HuH-7 (cell line): ENCODE measurements at places on chromosomes 6 and 20.

GRCh38 chr6:111171577-111172400 lies 84.5 kb downstream of the SLC16A10 start:
- DNase-seq = no peak

- no peak for DNase-seq
These were observed 9.7 kb upstream of the TNFRSF6B start for GRCh38 chr20:63686492-63687321.

DNA sequence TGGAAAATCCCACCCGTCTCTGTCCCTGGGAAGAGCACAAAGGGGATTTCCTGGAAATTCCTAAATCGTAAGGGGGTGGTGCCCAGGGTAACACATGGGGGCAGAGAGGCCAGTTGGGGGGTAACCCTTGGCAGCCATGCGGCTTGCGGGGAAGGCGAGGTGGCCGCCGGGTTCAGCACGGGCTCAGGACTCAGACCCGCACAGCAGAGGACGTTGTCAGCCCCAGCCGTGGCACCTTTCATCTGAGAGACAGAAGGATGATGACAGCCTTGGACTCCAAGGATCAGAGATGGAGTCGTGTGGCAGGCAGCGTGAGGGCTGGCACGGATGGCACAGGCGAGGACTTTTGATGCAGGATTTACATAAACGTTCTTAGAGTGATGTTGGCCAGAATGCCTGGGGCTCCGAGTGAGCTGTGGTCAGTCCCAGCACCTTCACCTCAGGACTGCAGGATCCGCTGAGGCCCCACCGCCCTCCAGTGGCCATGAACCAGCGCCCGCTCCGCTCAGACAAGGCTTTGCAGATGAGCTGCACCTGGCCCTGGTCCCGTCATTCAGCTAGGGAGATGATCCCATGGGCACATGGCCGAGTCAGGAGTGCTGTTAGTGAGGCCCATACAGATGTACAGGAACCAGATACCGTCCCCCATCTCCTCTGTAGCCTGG lies 190.3 kb downstream of the TAF4 start:
- DNase-seq = no peak

- no peak for DNase-seq
These were observed 419.1 kb downstream of the CDC5L start for GRCh38 chr6:44806656-44807055.

GRCh38 chr6:118281291-118281690 lies 266.8 kb upstream of the PLN start:
- DNase-seq = no peak

GRCh38 chr20:48556956-48557355 lies 270.8 kb downstream of the PREX1 start:
- no peak for DNase-seq

DNA sequence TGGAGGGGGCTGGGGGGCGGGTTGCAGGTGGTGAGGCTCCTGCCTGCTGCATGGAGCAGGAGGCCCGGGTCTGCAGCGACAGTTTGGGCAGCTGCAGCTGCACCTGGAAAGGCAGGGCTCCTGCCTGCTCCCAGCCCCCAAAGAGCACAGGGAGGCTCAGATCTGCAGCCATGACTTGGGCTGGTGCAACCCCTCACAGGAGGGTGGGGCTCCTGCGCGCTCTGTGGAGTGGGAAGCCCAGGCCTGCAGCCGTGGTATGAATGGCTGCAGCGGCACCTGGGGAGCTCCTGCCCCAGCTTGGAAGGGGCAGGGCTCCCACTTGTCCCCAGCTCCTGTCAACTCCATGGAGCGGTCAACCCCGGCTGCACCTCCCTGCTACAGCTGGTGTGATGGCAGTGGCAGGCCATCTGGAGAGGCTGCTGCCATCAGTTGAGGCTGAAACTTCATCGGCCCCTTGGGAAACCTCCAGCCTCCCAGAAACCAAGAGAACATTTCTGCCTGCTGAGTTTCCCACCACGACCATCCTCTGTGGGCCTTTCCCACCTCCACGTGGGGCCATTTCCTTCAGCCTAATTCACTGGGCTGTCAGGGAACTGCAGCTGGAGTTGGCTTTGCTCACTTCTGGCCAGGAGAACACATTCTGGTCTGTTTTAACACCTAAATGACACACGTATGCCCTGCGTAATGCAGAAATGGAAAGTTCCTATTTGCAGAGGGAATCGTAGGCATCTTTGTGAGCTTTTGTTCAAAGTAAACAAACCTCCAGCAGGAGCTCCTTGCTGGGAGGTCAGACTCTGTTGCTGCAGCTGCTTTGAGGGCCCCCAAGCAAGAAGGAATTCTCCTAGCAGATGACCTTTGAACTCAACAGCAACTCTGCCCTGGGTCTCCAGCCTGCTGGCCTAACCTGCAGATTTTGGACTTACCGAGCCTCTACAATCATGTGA lies 429.0 kb downstream of the PREX1 start:
- DNase-seq = no peak

DNA sequence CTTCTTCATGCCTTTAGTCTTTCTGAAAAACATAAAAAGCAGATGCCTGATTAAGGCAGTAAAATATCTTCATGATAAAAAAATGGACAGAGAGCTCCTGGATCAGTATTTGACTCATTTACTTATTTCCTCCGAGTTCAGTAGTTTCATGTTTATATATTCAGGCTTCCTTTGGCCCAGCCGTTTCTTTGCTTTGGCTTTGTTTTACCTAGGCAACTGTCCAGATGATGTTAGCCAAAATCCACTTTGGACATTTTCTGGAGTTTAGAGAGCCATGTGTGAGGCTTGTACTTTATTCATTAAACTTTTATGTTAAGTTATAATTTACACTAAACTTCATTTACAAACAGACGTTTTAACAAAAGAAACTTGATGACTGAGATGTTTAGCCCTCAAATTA lies 307.1 kb upstream of the RSPO3 start:
- no peak for DNase-seq

GRCh38 chr6:87706187-87706966 lies 4.3 kb upstream of the AKIRIN2 start:
- no peak for DNase-seq

DNA sequence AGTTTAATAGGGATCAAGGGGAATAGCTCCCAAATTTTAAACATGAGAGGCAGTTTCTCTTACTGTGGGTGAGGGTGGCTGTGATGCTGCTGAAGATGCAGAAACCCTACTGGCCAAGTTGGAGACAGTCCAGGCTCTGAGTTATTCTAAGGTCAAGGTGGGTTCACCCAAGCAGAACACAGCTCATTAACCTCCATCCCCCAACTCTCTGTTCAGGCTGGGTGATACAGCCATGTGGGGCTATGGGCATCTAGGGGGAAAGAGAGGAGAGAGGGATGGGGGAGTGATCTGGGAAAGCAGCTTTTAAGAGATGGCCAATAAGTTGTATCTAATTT lies 18.9 kb upstream of the TRAM2 start:
- no peak for DNase-seq

GRCh38 chr6:92196325-92196724 lies 1223.0 kb downstream of the EPHA7 start:
- no peak for DNase-seq

DNA sequence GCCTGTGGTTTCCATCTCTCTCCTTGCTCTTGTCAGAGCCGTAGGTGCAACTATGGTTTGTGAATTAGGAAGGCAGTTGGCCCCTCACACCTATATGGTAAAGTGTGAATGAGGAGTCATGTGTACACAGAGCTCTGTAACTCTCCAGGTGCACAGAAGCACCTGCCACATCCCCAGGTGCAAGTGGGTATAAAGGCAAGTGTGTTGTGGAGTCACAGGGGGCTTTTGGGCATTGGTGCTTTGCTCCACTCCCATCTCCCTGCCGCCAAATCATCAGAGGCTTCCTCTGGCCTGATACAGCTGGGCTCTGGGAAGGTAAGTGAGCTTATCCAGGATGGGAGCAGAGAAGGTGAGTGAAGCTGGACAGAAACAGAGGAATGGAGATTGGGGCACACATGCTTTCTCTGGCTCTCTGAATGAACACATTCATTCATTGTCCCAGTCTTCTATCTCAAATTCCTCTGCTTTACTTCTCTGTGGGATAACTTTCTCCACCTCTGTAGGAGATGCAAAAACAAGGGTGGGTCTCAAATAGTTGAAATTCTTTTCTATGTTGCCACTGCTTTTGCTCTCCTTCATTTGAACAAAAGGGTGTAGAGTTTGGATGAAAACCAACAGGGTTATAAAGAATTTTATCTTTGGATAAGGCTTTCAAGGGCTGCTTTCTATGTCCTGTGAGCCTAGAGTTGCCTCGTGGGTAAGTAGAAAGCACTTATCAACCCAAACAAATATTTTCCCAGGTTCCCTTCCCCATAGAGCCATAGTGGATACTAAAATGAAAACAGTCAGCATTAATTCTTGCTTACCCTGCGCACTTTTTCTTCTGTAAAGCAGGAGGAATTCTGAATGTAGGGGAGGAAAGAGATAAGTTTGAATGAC lies 45.0 kb upstream of the RIPOR2 start:
- no peak for DNase-seq

DNA sequence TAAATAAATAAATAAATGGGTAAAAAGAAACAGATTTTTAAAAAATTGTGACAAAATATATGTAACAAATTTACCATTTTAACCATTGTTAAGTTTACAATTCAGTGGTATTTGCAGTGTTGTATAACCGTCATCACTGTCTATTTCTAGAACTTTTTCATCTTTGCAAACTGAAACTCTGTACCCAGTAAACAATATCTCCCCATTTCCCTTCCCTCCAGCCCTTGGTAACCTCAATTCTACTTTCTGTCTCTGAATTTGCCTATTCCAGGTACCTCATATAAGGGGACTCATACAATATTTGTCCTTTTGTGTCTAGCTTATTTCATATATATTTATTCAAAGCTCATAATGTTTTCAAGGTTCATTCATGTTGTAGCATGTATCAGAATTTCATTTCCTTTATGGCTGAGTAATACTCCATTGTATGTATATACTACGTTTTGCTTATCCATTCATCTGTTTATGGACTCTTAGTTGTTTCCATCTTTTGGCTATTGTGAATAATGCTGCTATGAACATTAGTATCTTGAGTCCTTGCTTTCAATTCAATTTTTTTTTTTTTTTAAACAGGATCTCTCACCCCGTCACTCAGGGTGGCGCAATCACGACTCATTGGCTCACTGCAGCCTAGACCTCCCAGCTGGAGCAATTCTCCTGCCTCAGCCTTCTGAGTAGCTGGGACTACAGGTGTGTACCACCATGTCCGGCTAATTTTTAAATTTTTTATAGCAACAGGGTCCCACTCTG lies 8.9 kb downstream of the MANBAL start:
- no peak for DNase-seq

DNA sequence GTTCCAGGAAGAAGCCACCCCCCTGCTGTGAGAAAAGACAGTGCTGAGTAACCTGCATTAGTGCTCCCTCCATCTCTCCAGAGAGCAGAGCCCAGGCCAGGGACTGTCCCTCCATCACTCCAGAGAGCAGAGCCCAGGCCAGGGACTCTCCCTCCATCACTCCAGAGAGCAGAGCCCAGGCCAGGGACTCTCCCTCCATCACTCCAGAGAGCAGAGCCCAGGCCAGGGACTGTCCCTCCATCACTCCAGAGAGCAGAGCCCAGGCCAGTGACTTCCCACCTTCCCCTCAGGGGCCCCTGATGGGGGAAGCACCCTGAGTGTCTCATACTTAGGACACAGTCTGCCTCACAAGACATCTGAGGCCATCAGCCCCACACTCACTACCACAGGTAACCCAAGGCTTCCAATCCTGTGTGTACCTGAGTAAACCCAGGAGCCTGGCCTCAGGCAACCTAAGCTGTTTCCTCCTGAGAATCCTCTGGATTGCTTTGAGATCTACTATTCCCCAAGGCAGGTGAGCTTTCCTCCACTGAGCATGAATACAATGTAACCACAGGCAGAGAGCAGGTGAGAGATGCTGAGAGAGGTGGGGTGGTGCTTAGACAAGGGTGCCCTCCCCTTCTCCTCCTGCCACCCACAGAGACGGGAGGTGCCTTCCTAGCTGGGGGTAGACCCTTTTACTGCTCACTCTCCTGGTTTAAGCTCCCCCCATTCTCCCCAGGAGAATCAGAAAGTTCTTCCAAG lies 4.9 kb downstream of the TBXT start:
- no peak for DNase-seq

DNA sequence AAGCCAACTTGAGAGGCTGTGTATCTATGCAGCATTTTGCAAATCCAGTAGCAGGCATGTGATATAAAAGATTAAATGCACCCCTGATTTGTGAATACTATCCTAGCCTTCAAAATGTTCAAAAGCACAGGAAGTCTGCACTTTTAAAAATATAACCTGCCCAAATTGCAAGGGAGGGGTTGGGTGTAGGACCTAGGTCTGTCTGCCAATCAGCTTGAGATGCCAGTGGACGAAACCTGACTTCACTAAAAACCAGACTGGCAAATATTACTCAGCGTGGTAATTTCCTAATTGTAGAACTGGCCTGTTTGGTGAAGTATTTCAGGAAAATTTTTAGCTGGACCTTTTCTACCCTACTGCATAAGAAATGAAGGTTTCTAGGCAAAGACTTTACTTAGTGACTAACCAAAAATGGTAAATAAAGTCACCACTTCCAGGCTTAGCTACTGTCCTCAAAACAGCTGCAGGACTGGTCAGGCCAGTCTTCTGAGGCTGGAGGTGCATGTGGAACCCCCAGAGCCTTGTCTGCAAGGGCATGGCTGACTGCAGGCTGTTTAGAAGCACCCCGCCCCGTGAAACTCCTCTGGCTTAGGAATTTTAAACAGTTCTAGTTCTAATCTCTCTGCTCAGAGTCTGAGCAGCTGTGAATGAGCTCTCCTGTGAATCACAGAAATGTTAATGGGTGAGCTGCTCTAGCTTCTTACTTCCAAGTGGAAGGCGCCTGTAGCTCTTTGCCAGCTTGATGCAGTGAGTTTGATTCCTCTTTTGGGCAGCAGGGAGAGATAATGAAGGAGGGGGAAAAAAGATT lies 104.4 kb upstream of the ESR1 start:
- no peak for DNase-seq

GRCh38 chr20:48019940-48020339 lies 234.7 kb upstream of the SULF2 start:
- DNase-seq = no peak

- DNase-seq = peak; percentile 20
These were observed 230.3 kb downstream of the IBTK start for GRCh38 chr6:82017288-82017687.
